Retinal pigment epithelial cell (primary cell): ENCODE measurements at places on chromosomes 6 and 20.

GRCh38 chr6:43924222-43924702, 154.3 kb downstream of the VEGFA start:
- DNase-seq, result no peak

DNA sequence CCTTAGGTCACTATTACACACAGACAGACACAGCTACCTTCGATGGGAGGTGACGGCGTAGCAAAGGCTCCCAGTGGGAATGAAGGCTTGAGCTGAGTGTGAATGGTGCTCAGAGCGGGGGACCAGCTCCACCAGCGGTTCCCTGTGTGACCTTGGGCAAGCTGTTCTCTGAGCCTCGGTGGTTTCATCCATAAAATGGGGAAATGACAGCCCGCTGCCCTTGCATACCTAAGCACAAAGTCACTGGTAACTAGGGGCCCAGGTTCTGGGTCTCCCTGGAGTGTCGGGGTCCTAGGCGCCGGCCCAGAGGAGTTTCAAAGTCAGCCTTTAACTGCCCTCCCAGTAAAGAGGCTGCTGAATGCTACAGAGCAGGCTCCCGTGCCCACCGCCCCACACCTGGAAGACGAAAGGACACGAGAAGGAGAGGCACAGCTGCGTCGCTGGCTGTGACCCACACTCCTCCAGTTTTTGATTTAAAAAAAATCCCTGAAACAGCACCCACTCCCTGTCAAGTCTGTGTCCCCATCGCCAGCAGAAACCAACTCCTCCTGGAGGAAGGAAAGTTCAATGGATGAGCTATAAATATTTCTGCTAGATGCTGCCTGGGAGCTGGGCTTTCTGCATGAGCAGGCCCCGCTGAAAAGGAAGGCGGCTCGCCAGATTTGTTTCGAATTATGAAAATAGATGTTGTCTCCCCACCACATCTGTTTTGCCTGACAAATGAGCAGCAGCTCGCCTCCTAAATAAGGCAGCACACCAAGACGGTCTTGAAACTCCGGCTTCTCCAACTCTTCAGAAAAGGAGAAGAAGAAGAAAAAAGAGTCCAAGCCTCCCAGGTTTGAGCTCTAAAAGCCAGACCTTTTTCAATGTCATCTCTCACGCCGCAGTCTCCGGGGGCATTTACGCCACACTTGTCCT, 27.4 kb downstream of the PMEPA1 start:
- DNase-seq, result no peak

DNA sequence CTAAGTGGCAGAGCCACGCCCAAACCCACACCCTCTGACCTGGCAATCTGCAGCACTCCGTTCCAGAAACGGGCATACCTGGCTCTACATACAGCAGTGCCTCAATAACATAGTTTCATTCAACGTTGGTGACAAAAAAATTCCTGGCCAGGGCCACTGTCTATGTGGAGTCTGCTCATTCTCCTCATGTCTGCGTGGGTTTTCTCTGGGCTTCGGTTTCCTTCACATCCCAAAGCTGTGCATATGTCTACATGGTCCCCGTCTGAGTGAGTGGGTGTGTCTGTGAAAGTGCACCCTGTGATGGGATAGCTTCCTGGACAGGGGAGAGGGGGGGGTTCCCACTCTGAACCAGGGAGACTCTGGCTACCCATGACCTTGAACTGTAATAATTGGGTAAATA, 2.1 kb downstream of the KIAA0319 start:
- DNase-seq, result no peak

DNA sequence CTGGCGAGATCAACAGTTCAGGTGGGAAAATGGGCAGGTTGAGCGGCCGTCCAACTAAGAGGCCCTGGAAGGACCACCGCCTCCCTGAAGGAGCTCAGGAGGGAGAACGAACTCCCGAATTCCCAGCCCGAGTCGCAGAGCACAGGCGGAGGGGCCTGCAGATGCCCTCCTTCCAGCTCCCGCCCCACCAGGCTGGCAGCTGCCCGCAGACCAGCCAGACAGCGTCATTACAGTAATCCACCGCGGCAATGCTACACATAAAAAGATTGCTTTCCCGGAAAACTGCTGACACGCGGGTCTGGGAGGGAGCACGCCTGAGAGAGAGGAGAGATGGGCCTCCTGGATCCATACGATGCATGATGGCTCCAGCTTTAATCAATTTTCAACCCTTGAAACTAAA, 30.5 kb upstream of the SLCO4A1 start:
- no peak for DNase-seq

DNA sequence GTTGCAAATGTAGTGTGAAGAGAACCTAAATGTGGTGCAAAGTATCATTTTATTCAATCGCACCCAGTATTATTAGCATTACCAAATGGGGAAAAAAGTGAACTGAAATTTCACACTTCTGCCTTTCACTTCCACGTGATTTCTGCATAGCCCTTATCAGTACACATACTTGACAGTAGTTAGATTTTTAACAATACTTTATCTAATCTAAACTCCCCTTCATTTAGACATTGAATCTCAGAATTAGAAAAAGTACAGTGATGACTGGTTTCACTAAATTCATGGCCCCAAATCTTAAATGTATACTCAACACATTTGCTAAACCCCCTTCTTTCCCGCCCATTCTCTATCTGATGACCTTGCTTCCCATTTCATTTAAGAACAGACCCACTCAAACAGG, 14.3 kb downstream of the STX7 start:
- no peak for DNase-seq

- no peak for DNase-seq
Observed at GRCh38 chr20:49989234-49990065, 6.7 kb downstream of the SNAI1 start.

- DNase-seq, result no peak
Observed at GRCh38 chr6:159052720-159053119, 7.9 kb upstream of the TAGAP start.

DNA sequence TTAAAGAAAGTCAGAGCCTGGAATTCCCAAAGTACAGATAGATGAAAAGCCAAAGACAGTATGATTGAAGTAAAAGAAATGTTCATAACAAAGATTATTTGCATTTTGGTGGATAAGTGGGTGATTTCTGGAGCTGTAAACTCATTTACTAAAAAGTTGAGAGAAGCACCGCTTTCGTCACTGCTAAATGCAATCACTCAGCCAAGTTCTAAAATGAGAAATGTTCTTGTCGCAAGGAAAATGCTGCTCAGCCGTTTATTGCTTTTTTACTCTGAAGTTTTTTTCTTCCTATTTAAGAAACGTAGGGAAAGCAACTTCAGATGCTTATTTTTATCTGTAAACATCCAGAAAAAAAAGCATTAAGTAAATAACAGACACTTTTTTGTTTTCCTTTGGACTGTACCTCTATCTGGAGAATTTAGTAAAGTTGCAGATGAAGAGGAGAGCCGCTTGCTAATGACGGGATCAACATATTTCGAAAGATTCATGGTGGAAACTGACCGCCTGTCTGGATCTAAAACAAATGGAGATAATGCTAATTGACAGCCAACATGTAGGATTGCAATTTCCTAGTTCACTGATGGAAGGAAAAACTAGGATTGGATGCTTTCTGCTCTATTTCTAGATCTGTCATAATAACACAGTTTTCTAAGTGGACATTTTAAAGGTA, 93.8 kb upstream of the BCLAF1 start:
- no peak for DNase-seq

GRCh38 chr6:159919011-159919511, 28.3 kb downstream of the MAS1 start:
- DNase-seq, result no peak

- DNase-seq, result no peak
Observed at GRCh38 chr6:99338188-99338587, 11.3 kb downstream of the FAXC start.

GRCh38 chr6:113447088-113447831, 409.9 kb upstream of the MARCKS start:
- DNase-seq, result peak; percentile 86

- DNase-seq, result no peak
Observed at GRCh38 chr6:160146454-160147145, 25.0 kb downstream of the SLC22A1 start.

GRCh38 chr6:8943073-8943472, 507.7 kb upstream of the SLC35B3 start:
- DNase-seq, result no peak

DNA sequence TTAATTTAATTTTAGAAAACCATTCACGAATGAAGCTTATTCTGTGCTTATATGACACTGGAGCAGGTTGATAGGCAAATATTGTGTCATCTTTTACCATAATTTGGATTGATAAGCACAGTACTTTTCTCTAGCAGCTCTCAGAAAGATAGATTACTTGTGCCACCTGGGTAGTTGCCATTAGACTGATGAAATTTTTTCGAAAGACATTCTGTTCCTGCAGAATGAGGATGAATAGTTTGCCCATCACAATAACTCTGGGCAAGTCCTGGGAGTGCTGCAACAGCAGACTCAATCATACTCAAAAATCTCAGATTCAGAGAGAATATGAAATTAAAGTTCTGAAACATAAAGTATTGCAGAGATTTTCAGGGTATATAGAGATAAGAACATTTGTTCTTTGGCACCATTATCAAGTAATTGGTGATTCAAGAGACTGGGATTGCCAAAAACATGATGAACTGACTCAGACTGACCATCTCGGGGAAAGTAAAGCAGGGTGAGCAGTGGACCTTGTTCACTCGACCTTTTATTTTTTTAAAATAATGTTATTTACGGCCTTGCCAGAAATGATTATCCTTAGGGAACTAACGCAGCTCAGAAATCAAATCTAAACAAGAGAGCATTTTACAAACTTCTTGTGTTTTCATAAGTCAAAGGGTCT, 65.8 kb upstream of the PTCHD4 start:
- DNase-seq, result no peak

- no peak for DNase-seq
Observed at GRCh38 chr20:43963872-43964791, 49.5 kb downstream of the TOX2 start.

DNA sequence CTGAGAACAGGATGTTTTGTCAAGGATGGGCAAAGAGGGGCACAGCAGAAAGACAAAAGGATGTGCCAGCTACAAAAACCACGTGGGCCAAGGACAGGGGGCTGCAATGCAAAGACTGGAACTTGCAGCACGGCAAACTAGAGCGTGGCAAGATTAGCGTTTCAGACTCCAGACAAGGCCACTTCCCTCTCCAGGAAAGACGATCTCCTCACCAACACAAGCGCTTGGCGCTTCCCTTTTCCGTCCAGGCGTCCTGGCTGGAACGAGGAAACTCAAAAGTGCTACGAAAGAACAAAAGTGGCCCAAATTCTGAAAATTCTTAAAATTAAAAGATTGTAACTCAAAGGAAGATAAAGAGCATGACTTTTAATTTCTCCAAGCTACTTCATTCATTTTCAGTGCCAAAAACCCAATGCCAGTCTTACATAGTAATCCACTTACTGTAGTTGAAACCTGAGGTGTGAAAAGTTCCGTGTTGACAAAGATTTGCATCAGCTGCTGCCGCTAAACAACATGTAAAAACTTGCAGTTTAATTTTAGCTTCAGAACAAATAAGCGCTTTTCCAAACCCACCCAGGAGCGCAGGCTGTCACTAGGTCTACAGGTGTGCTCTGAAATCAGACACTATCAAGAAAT, 207.1 kb upstream of the RREB1 start:
- DNase-seq, result no peak

DNA sequence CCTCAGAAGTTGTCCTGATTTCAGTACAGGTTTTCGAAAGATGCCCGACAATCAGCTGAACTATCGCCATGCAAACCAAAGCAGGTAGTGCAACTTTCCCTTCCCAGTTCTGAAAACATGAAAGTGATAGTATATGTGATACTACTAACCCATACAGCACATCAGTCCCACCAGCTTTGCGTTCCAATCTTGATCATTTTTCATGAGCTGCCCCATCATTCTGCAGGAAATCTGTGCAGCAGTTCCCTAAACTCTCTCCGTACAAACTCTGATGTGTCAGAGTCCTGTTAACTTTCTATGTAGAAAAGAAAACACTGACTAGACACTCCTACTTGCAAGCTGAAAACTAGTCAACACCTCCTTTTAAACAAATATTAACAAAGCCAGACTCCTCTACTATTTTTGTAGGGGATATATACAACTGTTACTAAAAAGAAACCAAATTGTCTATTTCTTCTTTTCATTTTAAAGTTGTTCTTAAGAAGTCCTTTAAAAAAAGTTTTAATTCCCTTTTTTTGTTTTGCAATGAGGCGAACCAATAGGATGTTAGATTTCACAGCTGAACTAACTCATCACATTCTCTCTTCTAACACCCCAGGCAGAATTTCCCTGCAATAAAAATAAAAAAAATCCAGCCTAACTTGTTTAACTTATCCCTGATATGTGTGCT, 99.6 kb upstream of the DST start:
- DNase-seq, result no peak

DNA sequence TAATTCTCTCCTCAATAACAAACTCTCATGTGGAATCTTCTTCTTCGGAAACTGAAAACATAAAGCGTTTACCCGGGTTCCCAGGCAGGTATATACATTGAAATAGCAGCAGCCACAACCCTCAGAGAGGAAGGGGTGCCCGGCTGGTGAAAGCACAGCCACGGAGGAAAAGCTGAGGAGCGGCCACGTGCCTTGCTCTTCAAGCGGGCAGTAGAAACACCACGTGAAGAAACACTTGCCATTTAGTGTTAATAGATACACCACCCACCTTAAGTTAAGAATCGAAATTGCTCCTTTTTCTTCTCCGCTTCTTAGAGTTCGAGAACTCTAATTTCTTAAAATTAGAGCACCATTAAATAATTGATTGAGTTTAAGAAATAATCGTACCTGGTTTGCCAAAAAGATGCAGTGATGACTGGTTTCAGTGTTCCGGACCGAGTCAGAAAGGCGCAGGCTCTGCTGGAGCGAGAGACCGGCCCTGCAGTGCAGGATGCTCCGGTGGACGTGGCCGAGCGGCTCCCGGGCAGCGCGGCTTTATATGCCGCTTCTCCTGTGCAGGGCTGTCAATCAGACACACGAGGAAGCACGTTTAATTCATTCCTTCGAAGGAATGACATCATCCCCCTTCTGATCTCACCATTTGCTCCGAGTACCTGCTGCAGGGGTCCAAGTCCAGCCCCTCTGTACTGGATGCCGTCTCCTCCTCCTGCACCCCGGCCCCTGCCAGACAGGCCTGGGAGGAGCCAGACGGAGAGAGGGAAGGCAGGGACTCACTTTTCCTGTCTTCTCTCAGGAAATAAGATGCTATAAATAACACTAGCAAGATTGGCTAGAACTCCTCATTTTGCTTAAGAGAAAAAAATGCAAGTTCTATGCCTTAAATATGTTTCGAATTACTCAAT, at the start of gene THBS2:
Gene THBS2 (minus strand): TSS at position 510 of the 902 bp plus-strand sequence. CDS start 3,062 bp downstream, outside the sequence.
- DNase-seq, result no peak
